ENCODE measurements at places on chromosomes 2 and 18.

GRCh38 chr2:21676676-21677075 lies 552.9 kb downstream of the TDRD15 start:
- DNase-seq: no peak

DNA sequence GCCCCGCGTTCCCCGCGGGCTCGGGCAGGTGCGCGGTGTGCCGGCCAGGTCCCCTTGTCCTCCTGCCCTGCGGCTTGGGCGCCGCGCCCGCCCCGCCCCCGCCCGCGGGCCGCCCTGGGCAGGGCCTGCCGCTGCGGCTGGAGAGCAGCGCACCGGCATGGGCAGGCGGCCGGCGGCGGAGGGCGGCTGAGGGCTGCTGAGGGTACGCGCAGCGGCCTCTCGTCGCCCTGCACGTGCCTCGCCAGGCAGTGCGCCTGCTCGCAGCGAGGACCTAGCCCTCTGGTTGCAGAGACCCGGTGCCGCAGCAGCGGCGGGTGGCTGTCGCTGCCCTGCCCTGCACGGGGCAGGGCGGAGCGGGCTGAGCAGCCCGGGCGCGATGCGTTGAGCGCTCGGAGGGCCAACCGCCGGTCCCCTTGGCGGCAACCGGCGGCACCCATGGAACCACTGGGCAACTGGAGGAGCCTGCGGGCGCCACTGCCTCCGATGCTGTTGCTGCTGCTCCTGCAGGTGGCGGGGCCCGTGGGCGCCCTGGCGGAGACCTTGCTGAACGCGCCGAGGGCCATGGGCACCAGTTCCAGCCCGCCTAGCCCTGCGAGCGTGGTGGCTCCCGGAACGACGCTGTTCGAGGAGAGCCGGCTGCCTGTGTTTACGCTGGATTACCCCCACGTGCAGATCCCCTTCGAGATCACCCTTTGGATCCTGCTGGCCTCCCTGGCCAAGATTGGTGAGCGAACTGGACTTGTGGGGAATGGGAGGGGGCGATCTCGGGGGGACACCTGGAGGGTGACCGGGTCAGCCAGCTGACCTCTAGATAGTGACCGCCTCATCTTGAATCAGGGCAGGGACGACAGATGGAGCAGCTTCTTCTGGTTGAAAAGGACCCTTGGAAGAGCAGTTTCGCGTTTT lies at the start of gene SLC9A2:
TSS of gene SLC9A2 (plus strand) at position 140 of the 906 bp plus-strand sequence. CDS start at position 436, 296 bp downstream.
- peak; percentile 19 for DNase-seq

DNA sequence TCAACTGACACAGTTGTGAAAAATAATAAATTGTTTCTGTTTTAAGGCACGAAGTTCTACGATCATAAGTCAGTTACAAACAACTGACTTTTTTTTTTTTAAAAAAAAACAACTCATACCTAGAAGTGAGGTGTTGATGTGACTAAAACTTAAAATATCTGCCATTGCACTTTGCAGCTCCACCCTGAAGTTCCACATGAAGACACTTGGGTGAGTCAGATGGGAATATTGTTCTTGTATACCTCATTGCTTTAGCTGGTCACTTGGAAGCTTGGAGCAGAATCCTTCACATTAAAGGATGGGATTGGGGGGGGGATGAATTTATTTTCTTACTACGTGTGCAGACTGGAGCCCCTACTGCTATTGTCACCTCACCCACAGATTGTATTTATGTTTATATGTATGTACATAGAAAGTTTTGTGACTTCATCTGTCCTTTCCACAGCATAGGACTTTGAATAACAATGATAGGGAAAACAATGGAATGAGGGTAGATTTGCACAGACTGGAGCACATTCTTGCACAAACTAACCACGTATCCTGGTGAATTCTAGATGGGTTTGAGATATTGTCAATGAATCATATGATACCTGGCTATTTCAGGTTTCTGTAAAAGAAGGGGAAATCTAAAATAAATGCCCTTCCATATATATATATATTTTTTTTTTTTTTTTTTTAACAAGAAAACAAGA lies 57.9 kb upstream of the ARHGAP15 start:
- DNase-seq: no peak

DNA sequence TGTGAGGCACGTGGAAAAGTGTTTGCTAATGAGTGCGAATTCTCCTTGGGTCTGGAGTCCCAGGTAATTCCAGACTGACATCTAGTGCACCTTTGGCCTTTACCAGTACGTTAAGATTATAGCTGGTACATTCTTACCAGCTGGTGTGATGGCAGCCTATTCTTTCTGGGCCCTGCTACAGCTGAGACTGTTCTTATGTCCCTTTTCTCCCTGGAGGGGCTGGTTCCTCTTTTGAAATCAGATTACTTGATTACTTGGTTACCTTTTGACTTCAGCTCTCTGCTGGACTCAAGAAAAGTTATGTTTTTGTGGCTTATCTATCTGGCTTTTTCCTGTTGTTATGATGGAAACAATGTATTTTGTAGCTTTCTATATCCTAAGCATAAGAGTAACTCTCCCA lies 14.5 kb downstream of the CABYR start:
- no peak for DNase-seq

DNA sequence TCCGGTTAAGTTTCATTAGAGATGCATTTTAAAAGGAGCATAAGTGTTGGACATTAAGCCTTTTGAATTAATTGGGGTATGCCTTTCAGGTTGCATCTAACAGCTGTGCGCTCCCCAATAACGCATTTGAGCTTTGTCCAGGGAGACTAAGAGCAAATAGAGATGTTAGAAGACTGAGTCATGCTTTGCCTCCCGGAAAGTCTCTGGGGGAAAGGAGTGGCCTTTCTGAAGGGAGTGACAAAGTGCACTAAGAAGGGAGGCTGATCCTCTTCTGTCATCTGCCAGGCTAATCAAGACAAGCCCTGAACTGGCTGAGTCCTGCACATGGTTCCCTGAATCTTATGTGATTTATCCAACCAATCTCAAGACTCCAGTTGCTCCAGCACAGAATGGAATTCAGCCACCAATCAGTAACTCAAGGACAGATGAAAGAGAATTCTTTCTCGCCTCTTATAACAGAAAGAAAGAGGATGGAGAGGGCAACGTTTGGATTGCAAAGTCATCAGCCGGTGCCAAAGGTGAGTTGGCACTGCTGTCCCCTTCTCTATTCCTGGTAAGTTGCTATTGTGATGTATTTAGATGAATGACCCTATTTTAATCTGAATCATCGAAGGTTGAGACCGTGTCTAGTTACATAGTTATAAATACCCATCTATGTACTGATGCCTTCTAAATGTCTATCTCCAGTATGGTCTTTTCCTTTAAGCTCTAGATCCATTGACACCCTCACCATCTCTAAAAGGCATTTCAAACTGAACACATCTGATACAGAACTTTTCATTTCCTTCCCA lies 12.1 kb downstream of the TTL start:
- DNase-seq: no peak

GRCh38 chr2:42860319-42861094 lies 68.1 kb upstream of the HAAO start:
- no peak for DNase-seq

GRCh38 chr2:12776521-12776961 lies 59.8 kb downstream of the TRIB2 start:
- DNase-seq: no peak

GRCh38 chr2:95032341-95032740 lies 6.8 kb downstream of the MAL start:
- DNase-seq: no peak

GRCh38 chr2:159902722-159903121 lies 104.7 kb upstream of the CD302 start:
- peak; percentile 92 for DNase-seq

- peak; percentile 54 for DNase-seq
Observed at GRCh38 chr2:110104025-110104771, 11.4 kb downstream of the MALL start.

DNA sequence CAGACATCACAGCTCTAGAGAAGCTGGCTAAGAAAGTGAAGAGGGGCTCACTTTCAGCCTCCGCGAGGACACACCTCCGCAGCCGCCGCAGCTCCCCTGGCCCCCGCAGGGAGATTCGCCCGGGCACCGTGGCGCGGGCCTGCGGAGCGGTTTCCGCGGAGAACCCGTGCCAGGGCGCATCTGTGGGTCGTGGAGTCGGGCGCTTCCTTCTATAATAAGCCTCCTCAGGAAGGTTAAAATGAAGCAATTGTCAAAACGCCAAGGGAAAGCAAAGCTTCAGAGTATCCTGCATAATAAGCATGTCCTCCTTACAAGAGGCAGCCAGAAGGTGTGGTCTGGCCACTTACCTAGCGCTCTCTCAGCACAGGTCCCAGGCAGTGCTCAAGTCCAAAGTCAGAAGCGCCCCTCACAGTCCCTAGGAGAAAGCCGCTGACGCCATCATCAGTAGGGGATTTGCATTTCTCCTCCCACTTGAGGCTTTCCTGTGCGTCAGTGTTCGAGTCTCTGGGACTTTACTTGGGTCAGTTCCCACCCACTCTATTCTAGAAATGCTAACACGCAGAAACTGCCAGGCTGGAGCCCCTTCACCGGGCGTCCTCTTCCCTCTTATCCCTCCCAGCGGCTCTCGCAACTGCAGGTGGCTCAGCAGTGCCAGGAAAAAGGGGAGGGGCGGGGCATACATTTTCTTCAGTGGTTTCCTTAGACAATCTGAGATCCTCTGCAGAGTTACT lies at the start of gene STAT4:
TSS of gene STAT4 (minus strand) at position 395 of the 731 bp plus-strand sequence. CDS start 2,791 bp downstream, outside the sequence.
- DNase-seq: peak; percentile 34

GRCh38 chr2:88737385-88737784 lies 45.9 kb downstream of the RPIA start:
- DNase-seq: no peak

DNA sequence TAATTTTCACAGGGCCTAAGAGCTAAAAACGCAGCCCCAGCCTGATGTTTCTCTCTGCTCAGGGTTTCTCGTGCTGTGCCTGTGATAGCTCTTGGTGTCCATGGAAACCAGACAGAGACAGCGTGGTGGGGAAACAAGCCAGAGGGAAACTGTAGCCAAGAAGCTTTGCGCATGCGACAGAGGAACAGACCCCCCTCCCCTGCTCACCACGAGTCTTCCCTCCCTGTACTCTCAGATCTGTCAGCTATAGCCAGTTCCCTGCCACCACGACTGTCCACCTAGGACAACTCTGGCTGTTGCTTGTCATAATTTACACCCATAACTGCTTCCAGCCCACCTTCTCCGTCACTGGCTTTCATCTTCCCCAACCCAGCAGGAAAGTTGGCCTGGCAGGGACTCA lies 13.2 kb upstream of the DNAJC27 start:
- peak; percentile 92 for DNase-seq

DNA sequence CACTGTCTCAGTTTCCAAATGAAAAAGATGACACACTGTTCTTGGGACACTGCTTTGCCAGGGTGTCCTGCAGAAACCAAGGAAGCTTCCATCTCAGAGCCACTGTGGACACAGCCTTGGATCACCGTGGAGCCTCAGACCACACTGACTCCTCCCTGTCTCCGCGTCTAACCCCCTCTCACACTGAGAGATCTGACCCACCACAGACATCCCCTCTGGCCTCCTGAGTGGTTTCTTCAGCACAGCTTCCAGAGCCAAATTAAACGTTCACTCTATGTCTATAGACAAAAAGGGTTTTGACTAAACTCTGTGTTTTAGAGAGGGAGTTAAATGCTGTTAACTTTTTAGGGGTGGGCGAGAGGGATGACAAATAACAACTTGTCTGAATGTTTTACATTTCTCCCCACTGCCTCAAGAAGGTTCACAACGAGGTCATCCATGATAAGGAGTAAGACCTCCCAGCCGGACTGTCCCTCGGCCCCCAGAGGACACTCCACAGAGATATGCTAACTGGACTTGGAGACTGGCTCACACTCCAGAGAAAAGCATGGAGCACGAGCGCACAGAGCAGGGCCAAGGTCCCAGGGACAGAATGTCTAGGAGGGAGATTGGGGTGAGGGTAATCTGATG lies 113.4 kb upstream of the PKDCC start:
- no peak for DNase-seq

DNA sequence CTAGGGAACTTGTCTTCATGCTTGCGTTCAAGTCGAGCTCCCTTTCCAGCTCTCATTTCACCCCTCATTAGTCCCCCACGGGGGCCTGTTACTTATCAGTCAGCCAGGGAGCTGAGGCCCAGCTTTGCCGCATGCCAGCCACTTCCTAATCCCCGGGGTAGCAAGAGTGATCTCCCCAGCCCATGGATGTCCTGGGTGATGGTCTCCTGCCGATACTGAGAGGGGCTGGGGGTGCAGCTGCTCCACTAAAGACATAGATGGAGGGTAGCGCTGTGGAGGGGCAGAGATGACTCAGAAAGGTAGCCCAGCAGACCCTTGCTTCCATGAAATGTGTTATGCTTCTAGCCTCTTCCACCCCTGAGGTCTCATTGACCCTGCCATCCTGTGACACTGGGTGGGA lies 314.0 kb upstream of the EPAS1 start:
- DNase-seq: no peak

DNA sequence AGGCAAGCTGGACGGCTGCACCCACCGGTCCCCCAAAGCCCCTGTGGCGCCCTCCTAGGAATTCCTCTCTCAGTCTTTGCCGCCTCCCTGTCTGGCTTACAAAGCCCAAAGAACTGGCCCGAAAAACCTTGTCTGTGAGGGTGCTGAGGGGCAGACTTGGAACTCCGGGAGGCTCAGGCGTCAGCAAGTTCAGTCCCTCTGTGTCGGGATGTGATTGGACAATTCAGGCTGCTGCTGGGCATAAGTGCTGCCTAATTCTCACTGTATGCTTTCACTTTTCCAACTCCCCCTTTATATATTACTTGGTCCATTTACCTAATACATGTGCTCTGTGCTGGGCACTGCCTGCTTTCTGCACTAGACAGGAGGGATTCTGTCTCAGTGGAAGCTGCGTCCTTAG lies 20.3 kb upstream of the SH3RF3 start:
- DNase-seq: no peak

GRCh38 chr2:237322564-237322963 lies 91.4 kb downstream of the COL6A3 start:
- DNase-seq: peak; percentile 37

GRCh38 chr2:176565641-176566323 lies 296.5 kb downstream of the MTX2 start:
- DNase-seq: peak; percentile 23

- DNase-seq: no peak
Observed at GRCh38 chr2:127416506-127417001, 1.7 kb upstream of the PROC start.

DNA sequence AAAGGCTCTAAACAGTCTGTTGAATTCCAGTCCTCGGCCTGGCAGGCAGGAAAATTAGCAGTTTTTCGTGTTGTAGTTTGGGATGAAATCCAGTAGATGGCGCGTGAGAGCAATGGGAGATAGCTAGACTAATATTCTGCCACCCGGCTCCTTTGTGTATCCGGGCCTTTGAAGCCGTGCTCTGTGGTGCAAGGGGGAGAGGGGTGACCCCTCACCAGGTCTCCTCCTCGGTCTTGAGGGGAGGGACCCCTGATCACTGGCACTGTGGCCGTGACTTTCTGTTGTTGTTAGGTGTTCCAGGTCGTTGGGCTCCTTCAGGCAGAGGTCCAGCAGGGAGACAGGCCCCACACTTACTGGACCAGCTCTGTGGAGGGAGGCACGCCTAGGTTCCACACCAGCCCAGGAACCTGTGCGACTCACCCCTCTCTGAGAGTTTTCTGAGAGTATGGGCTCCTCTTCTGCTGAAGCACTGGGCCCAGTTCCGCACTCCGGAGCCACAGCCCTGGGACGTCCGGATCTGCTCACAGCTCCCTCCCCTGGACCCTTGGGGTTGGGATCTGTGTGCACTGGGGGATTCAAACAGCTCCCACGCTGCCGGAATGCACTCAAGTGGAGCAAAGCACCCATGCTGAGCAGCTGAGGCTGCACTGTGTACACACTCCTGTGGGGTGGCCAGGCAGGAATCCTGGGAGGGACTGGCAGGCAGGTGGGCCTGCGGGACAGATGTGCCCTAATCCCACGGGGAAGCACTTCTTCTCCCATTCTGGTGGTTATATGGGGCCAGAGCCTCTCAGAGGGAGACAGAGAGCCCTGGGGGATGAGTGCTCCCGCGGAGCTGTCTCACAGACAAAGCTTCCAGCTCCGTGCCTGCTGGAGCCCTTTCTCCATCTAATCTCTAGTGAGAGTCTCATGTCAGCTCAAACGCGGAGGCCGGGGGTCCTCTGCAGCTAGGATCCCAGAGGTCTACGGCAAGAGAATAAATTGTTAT lies 8.8 kb downstream of the GKN2 start:
- peak; percentile 60 for DNase-seq

Measured in NCI-H69 (cell line).